ENCODE measurements at places on chromosomes 4 and X. TPM values are rescaled to one million over a fixed set of nuclear protein-coding genes. Genes with fewer than 3 reads are reported as not detected.

DNA sequence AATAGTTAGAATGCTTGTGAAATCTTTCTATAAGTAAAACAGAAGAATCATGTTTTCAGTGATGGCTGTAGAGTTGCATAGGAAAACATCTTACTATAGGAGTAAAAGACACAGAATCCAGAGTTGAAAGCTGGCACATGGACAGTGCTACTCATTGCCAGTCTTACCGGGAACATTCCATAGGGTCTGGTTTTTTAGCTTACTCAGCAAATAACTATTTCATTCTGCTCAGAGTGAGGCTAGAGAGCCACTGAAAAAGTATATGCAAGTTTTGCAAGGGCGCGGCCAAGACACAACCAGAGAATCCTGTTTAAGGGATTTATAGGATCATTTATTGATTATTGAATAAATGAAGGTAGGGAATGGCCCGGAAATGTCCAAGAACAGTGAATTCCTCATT, 60.3 kb downstream of the MTHFD2L start:
- ATAC-seq: no peak

- no peak for ATAC-seq
These were observed 199.9 kb downstream of the MGST2 start for GRCh38 chr4:139865537-139865936.

- ATAC-seq: no peak
These were observed 1562.9 kb upstream of the TENM3 start for GRCh38 chr4:180680305-180680704.

Gene FDCSP
- total RNA-seq: not detected

Gene DDX60
- 9.3 TPM for total RNA-seq

DNA sequence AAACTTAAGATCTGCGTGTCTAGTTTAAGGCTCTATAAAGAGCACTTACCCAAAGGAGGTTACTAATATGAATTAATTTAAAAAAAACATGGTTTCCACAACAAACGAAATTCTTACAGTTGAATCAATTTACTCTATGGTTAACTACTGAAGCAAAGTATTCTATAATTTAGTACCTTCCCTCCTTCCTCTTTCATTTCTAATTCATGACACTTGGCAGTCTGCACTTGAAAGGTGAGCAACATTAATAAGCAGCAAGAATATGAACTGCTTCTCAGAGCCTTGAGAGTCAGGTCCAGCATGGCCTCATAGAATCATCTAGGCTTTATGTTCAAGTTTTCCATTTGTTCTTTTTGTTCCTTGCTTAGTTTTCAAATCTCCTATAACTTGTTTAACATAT, 42.7 kb downstream of the TAPT1 start:
- ATAC-seq: no peak

DNA sequence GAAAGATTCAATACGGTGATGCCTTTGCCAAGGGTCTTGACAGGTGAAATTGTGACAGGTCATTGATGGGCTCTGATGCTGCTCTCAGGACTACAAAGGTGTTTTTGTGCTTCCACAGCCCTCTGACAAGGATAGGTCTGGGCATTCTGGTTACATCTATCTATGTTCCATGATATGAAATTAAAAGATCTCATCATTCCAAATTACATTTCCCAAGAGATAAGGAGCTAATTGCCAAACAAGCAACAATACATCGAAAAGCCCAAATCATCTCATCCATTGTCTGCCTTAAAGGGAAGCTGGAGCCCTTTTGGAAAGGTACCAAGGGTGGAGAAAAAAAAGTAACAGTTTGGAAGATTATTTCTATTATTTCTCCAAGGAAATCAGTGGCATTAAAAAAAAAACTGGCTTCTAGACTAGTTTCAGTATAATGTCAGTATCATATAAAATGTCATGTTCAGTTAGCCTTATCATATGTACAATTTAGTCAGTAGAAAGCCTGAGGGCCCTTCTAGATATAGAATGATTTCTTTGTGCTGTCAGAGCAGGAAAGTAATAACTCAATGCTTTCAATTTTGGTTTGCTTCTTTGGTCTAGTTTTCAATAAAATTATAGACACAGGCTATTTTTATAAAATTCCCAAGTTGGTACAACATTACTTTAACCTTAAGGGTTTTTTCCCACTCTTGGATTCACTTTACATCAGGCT, 224.5 kb upstream of the GPRIN3 start:
- no peak for ATAC-seq

Gene GC
- total RNA-seq: not detected

DNA sequence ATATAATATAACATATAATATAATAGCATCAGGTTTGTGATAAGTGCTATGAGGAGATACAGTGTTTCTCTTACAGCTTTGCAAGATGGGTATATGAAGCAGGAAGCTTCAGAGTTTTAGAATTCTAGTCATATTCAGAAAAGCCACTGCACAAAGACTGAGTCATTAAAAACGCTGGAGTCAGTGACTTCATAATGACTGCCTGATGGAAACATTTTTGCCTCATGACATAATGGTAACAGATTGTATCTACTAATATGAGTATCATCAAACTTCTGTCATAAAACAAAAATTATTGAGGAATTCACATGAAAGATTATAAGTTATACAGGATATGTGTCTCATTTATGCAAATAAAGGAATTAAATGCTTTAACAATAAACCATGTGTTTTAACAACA, 46.8 kb downstream of the EPHA5 start:
- no peak for ATAC-seq

Gene RHOXF1
- not detected for total RNA-seq

Gene SPACA5
- total RNA-seq: not detected

Gene RTL3
- not detected for total RNA-seq

DNA sequence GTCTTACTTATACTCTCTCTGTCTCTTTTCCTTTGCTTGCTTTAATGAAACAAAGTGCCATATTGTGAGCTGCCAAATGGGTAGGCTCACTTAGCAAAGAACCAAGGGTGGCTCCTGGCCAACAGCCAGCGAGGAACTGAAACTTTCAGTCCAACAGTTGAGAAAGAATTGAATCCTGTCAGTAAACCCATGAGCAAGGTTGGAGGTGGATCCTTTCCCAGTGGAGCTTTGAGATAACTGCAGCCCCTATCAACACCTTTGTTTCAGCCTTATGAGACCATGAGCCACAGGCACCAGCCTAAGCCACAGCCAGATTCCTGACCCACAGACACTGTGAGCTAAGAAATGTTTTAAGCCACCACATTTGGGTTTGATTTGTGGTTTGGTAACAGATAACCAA, 362.2 kb downstream of the PDGFC start:
- no peak for ATAC-seq

- ATAC-seq: no peak
These were observed 287.8 kb downstream of the RAPGEF2 start for GRCh38 chr4:159390648-159391047.

DNA sequence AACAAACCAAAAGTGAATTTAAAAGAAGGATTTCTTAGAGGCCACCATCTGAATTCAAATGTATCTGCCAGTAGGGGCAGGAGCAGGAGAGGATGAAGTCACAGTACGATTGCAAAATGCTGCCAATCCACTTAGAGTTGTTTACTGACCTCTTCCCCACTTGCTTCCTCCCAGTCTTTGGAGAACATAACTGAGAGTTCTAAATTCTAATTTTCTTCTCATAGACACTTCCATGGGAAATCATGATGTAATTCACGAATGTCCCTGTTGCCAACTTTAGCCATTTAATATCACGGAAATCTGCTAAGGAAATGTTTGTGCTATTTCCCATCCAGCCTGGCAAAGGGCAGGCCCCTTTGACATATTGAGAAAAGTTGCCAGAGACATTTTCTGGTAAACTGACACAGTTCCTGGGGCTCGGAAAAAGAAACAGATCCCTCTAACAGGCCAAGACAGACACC, 33.6 kb upstream of the NOCT start:
- ATAC-seq: no peak

Gene SPARCL1
- 0.11 TPM for total RNA-seq

- no peak for ATAC-seq
These were observed 1.3 kb upstream of the MAMLD1 start for GRCh38 chrX:150361777-150362351.

GRCh38 chrX:120463241-120463640, 5.9 kb downstream of the LAMP2 start:
- no peak for ATAC-seq
